ENCODE measurements at places on chromosomes 7 and 10.

DNA sequence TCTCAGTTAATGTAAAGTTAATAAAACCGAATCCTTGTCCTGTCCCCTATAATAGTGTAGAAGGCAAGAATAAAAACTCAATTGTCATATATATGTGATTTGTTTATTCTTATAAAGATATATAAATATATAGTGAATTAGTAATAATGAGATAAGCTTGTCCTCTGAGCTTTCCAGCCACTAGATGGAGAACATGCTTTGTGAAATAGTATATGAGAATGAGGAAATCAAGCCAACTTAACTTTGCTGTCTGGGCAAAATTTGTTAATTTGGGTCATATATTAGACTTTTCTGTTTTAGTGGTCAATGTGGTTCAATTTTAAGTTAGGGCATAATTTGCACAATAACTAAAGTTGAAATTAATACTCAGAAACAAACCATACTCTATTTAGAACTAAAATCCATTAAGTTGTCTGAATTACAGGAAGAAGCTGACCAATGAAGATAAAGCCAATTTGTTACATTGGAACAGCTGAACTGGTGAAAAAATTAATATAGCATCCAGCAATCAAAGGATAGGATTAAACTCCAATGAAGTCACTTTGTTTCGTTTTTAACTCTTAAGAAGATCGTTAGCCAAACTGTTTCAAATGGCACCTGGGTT, 595.0 kb downstream of the ARL4A start:
- DNase-seq: no peak

- no peak for DNase-seq
Measured at GRCh38 chr10:36801660-36802059, 323.7 kb upstream of the ANKRD30A start.

GRCh38 chr10:14953424-14954000, 384 bp downstream of the DCLRE1C start:
- DNase-seq: no peak

DNA sequence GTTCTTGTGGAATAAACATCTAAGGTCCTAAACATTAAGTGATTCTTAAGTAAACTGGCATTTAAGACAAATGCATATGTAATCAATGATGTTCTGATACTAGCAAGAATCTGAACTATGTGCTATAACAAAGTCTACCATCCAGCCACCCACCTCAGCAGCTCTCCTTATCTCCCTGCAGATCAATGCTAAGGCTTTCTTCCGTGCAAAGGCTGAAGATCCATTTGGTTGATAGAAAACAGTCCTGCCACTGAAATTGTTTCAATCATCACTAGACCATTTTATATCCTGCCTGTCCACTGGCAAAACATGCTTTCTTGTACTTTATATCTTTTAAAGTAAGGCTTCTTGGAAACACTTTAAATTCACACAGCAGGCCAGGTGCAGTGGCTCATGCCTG, 6.3 kb upstream of the SMKR1 start:
- DNase-seq: no peak
